ENCODE measurements at places on chromosomes 3 and 15. TPM values are rescaled to one million over a fixed set of nuclear protein-coding genes. Genes with fewer than 3 reads are reported as not detected.

Gene SLC6A11
- 0.03 TPM for polyA plus RNA-seq

Gene AMOTL2
- 40.7 TPM for polyA plus RNA-seq

Gene CD96
- polyA plus RNA-seq = 0.03 TPM

Gene CFAP44
- polyA plus RNA-seq = 4.9 TPM

Gene TMPRSS7
- polyA plus RNA-seq = 0.09 TPM

Gene MASP1
- not detected for polyA plus RNA-seq

Gene HHLA2
- 0.08 TPM for polyA plus RNA-seq

Gene RUVBL1
- polyA plus RNA-seq = 105 TPM

Gene CCDC13
- 0.41 TPM for polyA plus RNA-seq

GRCh38 chr3:96491023-96491422 lies 323.4 kb upstream of the EPHA6 start:
- DNase-seq = no peak

- peak; percentile 18 for DNase-seq
These were observed 75.3 kb upstream of the BOC start for GRCh38 chr3:113136071-113136470.

- no peak for DNase-seq
These were observed 385.4 kb upstream of the SEMA6D start for GRCh38 chr15:47331829-47332393.

DNA sequence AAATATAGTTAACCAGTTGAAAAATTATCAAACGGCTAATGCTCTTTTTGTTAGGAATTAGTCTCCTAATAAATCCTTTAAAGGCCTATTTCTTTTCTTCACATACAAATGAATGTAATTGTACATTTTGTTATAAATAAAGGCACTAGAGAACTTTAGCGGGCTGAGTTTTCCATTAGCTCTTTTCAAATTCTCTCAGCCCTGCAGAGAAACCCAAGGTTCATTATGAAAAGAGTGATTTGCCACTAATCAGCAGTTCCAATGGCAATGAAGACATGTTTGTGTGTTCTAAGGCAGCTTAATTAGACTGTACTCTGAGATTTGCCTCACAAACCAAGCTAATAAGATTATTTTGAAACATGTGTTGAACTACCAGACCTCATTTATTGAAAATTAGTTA lies 64.6 kb upstream of the P2RY1 start:
- DNase-seq = no peak

- DNase-seq = no peak
These were observed 68.9 kb upstream of the PPP2R3A start for GRCh38 chr3:135896613-135897012.

- no peak for DNase-seq
These were observed 2.5 kb downstream of the TTBK2 start for GRCh38 chr15:42918047-42918446.

DNA sequence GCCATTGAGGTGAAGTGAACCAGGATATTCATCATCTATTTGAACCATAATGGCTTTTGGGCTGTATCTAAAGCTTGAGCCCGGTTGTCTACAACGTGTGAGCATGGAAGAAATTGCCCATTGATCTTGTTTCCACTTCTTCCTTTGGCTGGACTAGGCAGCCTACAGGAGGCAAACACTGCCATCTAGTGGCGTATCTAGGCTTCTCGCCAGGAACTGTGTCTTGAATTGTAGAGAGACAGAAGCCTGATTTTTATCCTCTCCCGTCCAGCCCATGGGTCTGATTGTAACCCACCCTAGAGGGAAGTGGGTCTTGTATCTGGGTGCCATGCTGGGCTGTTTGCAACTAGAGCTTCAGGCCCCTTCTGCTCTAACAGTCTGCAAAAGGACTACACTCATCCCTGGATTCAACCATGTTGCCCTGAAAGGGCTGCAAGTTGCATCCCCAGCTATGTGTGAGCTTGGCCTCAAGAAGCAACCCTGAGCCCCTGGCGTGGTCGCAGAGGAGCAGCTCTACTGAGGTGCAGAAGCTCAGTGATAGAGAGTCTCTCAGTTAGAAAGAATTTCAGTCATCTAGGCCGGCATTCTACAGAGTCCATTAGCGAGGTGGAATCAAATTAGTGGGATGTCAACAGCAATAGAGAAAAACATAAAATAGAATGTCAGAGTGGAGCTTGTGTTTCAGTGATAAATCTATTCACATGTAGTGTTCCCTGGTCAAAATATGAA lies 170.2 kb upstream of the UMPS start:
- DNase-seq = peak; percentile 85

DNA sequence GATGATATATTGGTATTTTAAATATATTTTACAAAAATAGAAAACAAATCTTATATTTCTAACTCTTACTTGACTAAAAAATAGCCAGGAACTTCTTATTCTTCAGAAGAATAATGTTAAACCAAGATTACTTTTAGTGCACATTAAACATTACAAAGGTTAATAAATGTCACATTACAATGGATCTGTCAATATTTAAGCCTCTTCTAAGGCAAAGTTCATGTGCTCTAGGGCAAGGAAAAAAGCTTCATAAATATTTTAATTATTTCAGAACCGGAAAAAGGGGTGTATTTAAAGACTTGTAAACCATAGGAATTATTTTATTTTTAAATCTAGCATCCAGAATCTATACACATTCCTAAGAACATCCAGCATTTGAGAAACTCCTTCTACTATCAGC lies 166.9 kb upstream of the ROBO2 start:
- DNase-seq = no peak

GRCh38 chr15:50415752-50416404 lies 8.3 kb upstream of the USP8 start:
- DNase-seq = peak; percentile 47

DNA sequence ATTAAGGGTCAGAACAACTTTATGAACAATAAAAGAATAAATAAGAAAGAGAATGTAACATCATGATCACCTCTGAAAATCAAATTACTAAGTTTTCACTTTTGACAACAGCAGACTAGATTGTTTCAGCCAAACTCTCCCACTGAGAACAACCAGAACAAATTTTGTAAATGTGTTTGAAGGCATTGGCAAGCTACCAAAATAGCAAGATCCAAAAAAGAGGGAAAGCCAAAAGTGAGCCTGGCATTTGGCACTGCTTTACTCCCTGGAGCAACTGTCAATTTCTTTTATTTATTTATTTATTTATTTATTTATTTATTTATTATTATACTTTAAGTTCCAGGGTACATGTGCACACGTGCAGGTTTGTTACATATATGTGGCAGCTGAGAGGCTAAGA lies 67.2 kb downstream of the CFAP44 start:
- DNase-seq = no peak

GRCh38 chr3:27049792-27050191 lies 319.4 kb downstream of the NEK10 start:
- DNase-seq = no peak

DNA sequence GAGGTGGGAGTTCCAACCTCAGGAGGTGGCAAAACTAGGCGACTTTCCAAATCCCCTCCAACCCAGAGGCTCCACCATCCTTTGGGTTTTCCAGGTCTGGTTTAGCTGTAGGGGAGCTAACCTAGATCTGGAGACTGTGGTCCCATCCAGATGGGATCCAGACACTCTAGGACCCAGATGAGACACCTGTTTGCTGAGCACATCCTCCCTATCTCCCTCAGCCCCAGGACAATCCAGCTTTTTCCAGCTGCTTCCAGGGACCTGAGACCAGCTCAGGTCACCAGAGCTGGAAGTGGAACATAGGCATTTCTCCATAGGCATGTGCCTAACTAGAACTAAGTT lies 18.2 kb downstream of the CRTAP start:
- DNase-seq = no peak

DNA sequence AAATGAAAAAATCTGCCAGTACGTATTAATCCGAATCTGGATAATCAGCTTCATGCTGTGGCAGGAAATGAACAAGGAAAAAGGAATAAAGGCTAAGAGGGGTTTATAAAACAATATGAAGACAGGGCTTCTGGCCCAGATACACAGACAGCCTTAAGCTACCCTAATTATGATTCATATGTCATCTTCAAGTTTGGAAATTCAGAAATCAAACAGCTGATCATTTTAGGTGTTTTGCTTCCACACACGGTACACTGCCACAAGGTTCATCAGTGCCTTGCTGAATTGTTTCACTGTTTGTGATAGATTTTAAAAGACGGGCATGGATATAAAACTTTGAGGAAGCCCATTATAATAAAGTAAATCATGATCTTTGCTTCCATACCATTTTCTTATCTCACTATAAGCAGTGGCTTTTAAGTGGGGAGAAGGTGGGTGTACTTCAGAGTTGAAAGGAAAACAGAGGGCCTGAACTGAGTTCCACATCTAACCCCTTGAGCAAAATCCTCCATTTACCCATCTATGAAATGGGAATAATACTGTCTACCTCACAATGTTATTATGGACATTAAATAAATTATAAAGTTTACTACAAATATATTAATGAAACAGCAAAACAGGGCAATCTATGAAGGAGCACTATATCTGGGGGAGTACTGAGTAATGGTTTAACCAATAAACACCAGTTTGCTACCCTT lies 15.7 kb downstream of the GTPBP8 start:
- DNase-seq = no peak

- no peak for DNase-seq
These were observed 100.8 kb downstream of the EEFSEC start for GRCh38 chr3:128254066-128254590.

DNA sequence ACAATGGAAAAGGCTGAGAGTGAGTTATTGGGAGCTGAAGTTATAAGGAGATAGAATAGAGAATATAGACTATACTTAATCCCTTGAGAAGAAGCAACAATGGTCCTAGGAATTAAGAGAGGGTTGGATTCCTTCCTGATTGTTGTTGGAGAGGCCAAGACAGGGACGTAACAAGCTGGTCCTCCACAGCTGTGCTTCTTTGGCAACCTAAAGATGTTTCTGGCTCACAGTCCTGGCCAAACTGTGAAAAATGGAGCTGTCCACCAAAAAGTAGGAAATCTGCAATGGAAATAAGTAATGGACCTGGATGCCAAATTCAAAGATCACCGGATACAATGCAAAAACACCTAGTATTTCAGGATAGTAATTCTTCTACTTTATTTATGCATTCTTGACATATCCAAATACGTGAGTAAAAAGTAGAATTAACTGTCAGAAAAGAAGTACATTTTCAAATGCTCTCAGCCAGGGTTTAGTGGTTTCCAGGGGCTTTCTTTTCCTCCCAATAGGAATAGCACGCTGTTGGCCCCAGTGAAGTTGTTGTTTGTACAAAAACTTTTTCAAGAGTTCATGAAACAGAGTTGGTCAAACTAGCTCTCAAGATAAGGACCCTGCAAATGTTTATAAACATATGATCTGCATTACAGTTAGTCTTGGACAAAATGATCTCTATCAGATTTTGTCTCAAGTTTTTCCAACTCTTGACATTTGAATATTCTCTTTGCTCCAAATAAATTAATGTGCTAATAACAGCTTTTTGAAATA lies 28.3 kb downstream of the CERS3 start:
- no peak for DNase-seq

DNA sequence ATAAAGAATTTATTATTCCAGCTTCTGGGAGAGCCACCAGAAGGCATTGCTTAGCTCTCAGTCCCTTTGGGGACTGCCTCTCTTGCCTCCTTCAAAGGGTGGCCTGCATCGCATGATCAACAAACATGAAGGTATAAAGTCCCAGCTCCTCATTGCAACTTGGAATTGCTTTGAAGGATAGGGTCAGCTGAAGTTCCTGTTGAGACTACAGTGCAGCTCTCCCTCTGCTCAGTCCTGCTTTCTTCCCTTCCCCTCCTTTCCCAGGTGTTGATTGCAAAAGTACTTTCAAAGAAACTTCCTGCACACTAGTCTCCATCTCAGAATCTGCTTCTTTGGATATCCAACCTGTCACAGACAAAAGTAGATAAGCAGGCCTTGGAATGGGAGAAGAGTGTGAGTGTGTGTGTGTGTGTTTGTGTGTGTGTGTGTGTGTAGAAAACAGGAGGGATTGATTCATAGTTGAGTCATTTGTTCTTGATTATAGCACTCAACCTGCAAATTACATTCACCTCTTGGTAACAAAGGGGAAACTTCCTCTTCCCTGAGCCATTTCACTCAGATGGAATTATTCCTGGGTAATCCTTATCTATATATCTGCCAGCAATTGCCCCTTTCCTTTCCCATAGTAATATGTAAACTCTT lies 13.7 kb downstream of the CCR8 start:
- DNase-seq = no peak

DNA sequence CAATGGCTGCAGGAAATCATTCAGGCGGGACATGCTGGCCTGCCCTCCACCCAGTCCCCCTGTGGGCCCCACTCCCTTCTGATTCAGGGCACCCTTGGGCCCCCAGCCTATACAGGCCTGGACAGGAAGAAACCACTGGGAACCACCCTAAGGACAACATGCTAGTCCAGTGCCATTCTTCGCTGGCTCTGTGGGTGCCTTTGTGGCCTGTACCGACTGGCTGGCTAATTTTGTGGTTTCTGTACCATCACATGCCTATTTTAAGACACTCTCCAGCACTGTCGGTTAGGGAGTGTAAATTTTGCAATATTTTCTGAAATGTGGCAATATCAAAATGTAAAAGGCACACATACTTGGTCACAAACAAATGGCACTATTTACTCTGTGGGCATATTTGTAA lies 61.4 kb upstream of the POLG start:
- DNase-seq = no peak

GRCh38 chr3:101879623-101880284 lies 30.4 kb downstream of the NFKBIZ start:
- DNase-seq = no peak

GRCh38 chr3:11274566-11275142 lies 2.5 kb downstream of the ATG7 start:
- no peak for DNase-seq

DNA sequence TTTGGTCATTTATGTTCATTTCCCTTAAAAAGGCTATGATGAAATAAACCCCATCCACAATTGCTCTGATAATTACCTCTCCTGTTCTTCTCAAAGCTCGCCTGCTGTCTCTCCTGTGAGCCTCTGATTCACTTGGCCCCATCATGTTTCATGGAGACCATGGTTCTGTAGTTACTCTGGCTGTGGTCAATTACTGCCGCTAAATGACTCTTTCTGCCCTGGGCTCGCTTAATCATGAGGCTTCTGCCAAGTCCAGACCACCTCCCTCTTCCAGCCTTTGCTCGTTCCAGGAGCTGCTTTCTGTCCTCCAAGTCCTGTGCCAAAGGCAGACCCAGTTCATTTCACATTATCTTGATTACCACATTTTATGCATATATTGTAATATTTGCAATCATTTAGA lies 91.9 kb downstream of the THSD4 start:
- DNase-seq = no peak

DNA sequence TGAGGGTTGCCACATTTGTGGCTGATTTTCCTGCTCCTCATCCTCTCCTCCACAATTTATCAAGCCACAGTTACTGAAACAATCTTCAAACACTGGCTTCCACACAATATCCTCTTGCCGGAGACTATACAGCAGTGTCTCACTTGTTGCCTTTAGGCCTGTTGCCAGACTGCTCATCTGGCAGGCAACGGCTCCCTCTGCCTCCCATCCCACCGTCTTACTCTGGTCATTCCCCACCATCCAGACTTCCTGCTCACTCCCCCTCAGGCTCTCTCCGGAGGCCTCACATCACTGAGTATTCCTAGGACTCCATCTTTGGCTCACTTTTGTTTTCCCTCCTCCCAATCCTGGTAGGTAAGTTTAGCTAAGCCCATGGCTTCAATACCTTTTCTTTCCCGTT lies 301.9 kb downstream of the IL20RB start:
- no peak for DNase-seq

All from A549 (cell line).